WTC11 (cell line): ENCODE measurements at places on chromosomes 3 and 15.
A peak's percentile ranks its signal among the peaks of the same experiment; 100 is the strongest.

- no peak for DNase-seq
Measured at GRCh38 chr15:65841121-65841930, 28.0 kb upstream of the RAB11A start.

DNA sequence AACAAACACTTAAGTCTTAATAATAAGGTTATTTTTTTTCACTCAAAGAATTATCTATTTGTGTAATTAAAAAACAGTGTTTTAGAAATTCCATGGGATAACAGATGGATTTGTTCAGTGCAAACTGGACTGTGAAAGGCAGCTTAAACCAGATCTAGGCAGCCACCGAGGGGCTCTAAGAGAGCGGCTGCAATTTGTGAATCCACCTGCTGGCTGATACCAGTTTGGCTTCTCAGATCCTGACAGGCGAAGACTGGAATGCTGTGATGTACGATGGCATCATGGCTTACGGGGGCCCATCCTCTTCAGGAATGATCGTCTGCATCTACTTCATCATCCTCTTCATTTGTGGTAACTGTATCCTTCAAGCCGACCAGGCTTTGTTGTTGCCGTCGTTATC lies 119.6 kb downstream of the CHDH start:
- DNase-seq: no peak

DNA sequence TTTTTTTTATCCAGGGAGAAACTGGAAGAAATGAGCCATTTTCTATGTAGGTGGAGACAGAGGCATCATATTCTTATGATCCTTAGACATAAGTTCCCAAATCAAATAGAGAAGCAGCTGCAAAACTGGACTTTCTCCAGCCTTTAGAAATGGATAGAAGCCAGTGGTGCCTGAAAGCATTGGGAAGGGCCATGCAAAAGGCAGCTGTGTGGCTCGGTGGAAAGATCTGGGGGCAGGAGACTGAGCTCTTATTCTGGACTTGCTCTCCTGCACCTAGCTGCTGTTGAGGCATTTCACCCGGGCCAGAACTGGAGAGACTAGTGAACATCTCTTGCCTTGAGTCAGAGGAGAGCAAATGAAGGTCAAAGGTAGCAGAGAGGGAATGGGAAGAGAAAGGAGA lies 73.1 kb downstream of the TFG start:
- DNase-seq: no peak

- peak; percentile 16 for DNase-seq
Measured at GRCh38 chr3:153855772-153856171, 265.4 kb upstream of the ARHGEF26 start.

DNA sequence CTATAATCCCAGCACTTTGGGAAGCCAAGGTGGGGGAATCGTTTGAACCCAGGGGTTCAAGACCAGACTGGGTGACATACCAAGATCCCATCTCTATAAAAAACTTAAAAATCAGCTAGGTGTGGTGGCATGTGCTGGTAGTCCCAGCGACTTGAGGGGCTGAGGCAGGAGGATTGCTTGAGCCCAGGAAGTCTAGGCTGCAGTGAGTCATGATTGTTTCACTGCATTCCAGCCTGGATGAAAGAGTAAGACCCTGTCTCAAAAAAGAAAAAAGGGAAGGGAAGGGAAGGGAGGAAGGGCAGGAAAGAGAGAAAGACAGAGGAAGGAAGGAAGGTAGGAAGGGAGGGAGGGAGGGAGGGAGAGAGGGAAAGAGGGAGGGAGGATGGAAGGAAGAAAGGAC lies 133.7 kb upstream of the LRRN1 start:
- no peak for DNase-seq

- DNase-seq: no peak
Measured at GRCh38 chr3:124397088-124397487, 333.2 kb upstream of the UMPS start.

GRCh38 chr3:59486520-59486919 lies 436.7 kb upstream of the CFAP20DC start:
- no peak for DNase-seq

- DNase-seq: no peak
Measured at GRCh38 chr3:27827041-27827440, 104.9 kb upstream of the EOMES start.

- no peak for DNase-seq
Measured at GRCh38 chr3:196400331-196400730, 31.9 kb downstream of the UBXN7 start.

- DNase-seq: no peak
Measured at GRCh38 chr3:37701734-37702433, 159.8 kb upstream of the CTDSPL start.

GRCh38 chr15:34214135-34214534 lies 4.2 kb upstream of the KATNBL1 start:
- DNase-seq: peak; percentile 50

DNA sequence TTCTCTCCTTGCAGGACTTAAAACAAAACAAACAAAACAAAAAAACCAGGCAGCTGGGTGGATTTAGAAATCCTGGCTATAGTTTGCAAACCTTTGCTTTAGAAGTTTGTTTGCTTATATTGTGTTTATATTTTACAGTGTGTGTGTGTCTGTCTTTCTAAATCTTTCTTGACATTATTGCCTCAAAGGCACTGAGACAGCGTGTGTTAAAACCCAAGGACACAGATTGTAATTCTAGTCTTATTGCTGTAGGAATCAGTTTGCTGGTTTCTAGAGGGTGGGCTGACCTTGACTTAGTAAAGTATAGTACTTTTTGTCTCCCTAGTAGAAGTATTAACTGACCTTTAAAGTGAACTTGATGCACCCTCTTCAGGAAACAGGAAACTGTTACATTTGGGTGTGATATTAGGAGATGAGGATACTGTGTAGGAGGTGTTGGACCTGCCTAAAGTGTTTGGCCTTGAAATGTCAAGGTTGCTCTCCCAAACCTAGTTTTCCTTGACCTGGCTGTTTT lies 71.0 kb downstream of the TCF12 start:
- no peak for DNase-seq

- DNase-seq: no peak
Measured at GRCh38 chr3:72082186-72082715, 297.3 kb upstream of the PROK2 start.

- no peak for DNase-seq
Measured at GRCh38 chr3:4163011-4163410, 140.2 kb upstream of the SETMAR start.

DNA sequence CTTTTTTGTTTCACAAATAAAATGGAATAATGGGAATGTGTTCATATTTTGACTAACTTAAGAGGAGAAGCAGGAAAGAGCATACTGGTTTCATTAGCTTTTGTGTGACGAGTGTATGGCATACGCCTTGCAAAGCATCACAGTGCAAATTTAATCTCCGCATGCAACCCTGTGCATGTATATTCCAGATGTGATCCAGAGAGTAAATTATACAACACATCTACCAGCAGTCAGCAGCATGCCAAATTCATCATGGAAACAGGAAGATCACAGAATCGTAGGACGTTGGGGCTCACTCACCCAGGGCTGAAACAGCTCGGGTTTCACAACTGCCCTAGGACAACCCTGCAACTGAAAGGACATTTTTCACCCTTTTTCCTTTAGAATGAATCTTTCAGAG lies 53.4 kb downstream of the ADAMTS9 start:
- DNase-seq: no peak

DNA sequence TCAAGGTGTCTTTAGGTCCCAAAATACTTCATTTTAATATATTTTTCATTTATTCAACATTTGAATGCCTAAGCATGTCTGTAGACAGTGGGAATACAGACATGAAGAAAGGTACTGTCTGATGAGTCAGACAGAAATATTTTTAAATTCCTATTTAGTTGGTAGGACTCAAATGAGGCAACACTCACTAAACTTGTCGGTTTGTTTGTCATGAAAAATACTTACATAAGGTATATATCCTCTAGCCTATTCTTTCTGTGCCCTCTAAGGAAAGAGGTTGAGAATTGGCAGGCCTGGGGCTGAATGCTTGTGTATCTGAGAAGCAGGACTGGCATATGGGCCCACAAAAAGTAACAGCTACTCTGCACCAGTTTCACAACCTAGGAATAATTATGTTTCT lies 423.6 kb upstream of the MDFIC2 start:
- DNase-seq: no peak

DNA sequence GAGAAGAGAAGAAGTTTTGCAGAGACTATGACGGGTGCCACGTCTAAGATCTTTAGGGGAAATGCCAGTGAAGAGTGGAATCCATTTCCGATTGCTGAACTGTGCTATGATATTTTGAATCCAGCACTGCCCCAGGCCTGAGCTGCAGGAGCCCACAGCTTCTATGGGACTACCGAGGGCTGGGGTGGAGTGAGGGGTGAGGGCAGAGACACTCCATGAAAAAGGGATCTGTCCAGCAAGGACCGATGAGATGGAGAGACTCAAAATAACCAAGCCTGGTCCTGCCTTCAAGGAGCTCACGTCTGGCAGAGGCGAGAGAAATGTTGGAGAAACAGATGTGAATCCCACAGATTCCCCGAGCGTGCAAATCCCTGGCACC lies 79.8 kb upstream of the MEF2A start:
- DNase-seq: no peak

DNA sequence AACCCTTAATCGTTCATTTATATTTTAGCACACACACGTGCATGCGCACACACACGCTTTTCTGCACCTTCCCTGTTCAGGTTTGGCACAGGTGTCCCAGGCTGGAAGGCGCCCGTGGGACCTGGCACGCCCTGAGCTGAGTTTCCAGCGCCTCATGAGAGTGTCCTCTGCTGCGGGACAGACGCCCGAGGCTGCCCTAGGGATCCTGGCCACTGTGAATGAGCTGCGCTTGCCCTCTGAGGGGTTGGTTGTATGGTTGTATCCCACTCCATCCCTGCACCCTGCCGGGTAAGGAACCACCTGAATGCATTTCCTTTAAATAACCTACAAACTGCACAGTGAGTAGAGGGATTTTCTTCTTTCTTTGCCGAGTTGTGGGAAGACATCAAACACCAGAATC lies 12.2 kb upstream of the MEX3B start:
- no peak for DNase-seq

DNA sequence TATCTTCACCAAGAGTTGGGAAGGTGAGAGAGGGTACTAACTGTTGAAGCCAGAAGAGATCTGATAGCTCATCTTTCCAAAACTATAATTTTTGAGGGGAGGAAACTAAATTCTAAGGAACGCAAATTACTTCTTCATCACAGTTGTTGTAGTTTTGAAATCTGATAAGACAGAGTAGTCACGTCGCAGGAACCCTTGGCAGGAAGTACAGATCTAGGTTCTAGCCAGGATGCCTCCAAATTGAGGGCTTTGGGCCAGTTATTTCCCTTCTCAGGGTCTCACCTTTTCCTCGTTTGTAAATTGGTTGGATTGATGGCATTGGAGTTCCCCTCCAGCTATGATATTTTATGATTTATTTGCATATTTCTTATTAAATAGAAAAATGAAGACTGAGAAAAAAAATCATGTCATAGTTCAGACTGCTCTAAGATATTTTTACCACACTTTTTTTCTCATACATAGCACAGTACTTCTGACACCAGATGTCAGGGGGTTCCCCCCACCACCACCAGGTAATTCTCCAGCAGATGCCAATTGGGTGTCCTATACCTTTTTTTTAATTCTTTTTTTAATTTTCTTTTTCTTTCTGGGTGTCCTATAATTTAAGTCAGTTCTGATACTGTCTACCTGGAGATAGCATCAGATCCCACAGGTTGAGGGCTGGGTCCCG lies 32.3 kb upstream of the APH1B start:
- DNase-seq: no peak

GRCh38 chr3:184172681-184173373 lies 1.8 kb upstream of the AP2M1 start:
- no peak for DNase-seq

- DNase-seq: no peak
Measured at GRCh38 chr3:184506561-184506991, 55.0 kb upstream of the EPHB3 start.

DNA sequence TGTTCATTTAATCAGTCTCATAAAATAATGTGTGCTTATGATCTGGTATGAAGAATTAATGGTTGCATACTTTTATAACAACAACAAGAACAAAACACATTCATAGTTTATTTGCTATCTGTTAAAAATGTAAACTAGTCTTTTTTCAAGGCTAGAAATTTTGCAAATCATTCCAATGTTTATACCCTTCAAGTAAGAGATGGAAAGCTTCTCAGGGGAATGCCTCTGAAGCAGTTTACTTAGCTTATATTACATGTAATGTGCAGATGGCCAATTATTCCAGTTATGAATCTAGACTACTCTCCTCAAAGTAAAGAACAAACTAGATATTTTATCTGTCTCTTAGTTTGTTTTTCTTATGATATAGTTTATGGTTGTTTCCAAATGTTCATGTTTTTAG lies 575.4 kb downstream of the NAALADL2 start:
- DNase-seq: no peak

- no peak for DNase-seq
Measured at GRCh38 chr3:43126536-43126935, 20.7 kb upstream of the POMGNT2 start.

DNA sequence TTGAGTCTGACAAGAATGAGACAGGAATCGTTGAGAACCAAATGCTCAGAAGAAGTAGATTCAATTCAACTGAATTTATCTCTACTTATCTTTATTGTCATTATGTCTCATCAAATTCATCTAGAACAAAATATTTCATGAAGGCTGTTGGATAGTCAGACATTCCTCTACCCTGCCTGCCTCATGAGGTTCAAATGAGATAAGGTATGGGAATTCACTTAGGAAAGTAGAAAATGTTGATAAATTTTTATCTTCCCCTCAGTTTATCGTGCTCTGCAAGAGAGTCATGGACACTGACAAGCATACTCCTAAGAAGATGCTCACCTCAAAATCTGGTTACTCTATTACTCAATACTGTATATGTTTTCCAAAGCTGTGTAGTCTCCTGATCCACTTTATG lies 149.7 kb upstream of the CDIN1 start:
- DNase-seq: no peak

GRCh38 chr15:33448151-33448550 lies 137.4 kb downstream of the RYR3 start:
- DNase-seq: no peak

DNA sequence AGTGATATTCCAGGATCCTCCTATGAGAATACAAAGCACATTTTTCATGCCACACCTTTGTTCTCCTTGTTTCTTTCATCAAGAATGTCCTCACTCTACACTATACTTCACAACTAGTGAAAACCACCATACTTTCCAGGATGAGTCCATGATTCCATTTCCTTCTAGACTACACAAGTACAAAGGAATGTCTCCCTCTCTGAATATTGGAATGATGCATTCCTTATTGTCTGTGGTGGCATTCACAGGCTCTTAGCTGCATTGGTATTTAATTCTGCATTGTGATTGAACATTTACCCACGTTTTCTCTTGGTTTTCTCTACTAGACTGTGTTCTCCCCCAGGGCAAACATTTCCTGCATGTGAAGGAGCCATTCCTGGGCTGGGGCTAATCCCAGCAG lies 217.5 kb downstream of the RAP2B start:
- DNase-seq: no peak

- no peak for DNase-seq
Measured at GRCh38 chr15:101675796-101676582, 23.8 kb upstream of the TM2D3 start.

- DNase-seq: no peak
Measured at GRCh38 chr3:67653425-67654098, 850 bp downstream of the SUCLG2 start.

GRCh38 chr3:141387516-141387915 lies 19.2 kb downstream of the ZBTB38 start:
- DNase-seq: no peak
